ENCODE measurements at places on chromosomes 6 and 20.

DNA sequence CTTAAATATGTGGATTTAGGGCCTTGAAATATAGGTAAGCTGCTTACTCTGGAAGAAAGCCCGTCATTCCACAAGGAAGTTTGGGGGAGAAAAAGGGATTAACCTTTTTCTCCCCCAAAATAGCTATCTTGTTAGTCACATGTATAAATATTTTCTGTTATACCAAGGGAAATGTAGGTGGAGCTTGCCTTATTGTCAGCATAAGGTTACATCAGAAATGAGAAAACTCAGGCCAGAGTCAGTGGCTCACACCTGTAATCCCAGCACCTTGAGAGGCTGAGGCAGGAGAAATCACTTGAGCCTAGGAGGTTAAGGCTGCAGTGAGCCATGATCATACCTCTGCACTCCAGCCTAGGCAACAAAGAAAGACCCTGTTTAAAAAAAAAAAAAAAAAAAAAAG is 129.9 kb downstream of the LRFN2 start:
- no peak for DNase-seq

GRCh38 chr6:30590509-30590908 is 19.3 kb downstream of the ABCF1 start:
- no peak for DNase-seq

DNA sequence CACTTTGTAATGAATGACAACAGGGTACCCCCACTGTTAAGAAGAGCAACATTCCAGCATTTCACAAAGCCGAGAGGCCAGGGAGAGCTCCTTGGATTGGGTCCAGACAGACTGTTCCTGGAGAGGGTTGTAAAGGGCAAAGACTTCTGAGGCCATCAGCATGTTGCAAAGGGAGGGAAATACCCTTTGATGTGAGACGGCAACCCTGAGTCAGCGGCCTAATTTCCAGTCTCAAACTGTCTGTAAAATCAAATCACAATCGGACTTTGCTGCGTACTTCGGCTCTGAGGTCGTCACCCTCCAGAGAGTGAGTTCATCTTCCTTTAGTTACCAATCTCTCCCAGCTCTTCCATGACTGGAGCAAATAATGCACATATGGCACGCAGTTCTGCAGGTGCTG is 101.0 kb upstream of the DTNBP1 start:
- DNase-seq, result no peak

- DNase-seq, result no peak
Measured at GRCh38 chr6:22231616-22232015, 65.2 kb downstream of the PRL start.

DNA sequence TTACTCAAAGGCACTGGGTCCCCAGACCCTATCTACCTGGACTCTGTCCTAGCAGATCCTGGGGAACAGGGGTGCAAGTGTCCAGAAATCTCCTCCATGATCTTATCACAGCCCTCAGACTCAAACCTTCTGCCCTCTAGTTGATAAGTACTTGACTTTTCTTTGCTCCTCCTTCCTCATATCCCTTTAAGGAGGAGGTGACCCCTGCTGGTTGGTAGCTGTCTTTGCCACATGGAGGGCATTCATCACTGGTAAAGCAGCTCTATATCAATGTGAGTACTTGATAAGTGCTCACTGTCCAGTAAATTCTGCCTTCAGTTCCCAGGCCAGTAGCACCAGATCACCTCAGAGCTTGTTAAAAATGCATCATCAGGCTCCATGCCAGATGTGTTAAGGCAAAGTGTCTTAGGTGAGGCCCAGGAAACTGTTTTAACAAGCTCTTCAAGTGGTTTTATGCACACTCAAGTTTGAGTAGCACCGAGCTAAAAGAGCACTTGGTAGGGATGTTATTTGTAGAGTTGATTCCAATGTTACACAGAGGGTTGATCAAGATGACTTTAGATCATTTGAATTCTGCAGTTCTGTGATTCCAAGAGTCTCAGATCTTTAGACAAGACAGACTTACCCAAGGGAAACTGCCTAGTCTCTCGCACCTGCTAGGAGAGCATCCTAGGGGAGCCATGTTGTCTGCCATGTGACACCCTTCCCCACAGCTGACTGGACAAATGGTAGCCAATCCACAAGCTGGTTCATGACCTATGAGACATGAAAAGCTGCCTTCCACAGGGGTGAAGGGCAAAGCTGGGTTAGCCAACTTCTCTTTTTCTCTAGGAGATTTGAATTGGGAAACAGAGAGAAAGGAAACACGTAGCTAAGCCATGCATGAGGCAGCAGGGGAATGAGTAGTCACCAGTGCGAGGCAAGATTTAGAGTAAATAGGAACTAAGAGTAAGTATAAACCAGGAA is 18.6 kb downstream of the TREML2 start:
- DNase-seq, result no peak

Measured in activated CD8-positive, alpha-beta memory T cell treated with anti-CD3 and anti-CD28 coated beads, Interleukin-2, amount 50 U/mL, for 4 hours (primary cell).